Hippocampal formation (tissue), 2 donors: ENCODE measurements at places on chromosomes 16 and 17.

- no peak for DNase-seq
Measured at GRCh38 chr16:51523400-51523799, 372.3 kb upstream of the SALL1 start.

DNA sequence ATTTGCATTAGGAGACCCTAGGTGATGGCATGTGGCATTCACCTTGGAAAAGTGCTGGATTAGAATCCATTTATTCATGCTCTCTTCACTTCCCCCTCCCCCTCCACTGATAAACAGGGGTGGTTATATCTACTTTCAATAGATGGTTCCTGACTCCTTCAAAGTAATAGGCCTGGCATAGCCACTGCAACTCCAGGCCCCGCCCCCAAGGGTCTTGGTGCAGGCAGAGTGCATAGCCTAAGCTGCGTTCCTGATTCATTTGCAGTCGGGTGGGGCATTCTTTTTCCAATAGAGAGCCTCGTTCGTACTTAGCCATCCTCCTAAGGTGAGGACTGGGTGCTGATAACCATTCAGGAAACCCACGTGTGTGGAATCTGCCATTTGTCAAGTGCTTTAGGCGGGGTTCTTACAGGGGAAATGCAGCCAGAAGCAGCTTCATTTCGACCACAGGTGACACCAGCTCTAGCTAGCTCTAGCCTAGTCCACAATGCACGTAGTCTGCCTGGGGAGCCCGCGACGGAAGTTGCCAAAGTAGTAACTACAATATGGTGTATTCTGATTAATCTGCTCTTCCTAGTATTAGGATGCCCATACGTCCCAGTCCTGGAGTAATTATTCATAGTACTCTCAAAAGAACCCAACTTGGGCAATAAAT, 11.1 kb downstream of the UBE2O start:
- no peak for DNase-seq

DNA sequence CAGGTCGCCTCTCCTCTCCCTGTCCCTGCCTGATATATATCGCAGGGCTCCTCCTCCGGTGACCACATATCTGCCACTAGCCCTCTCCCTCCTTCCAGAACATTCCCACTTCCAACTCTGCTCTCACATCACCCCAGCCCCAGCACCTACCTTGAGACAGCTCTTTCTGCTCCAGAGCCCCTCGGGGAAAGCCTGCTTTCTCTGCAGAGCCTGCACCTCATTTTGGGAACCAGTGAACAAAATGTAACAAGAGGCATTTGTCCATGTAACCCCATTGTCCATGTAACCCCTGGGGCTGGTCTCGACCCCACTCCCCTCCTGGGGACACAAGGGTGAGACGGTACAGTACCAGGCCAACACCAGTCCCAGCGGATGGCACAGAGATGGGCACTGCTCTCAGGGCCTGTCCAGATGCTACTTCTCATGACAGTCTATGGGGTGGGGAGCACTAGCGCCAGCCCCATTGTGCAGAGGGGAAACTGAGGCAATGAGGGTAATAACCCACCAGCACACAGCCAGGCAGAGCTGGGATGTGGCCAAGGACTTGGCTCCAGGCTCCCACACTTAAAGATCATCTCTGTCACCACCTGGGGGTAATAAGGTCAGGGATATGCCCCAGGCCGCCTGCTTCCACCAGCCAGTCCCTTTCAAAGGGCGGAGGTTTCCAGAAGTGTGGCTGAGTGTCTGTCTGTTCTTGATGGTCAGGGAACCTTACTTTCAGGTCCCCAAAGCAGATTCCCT, 42.9 kb downstream of the TBC1D16 start:
- DNase-seq: no peak

DNA sequence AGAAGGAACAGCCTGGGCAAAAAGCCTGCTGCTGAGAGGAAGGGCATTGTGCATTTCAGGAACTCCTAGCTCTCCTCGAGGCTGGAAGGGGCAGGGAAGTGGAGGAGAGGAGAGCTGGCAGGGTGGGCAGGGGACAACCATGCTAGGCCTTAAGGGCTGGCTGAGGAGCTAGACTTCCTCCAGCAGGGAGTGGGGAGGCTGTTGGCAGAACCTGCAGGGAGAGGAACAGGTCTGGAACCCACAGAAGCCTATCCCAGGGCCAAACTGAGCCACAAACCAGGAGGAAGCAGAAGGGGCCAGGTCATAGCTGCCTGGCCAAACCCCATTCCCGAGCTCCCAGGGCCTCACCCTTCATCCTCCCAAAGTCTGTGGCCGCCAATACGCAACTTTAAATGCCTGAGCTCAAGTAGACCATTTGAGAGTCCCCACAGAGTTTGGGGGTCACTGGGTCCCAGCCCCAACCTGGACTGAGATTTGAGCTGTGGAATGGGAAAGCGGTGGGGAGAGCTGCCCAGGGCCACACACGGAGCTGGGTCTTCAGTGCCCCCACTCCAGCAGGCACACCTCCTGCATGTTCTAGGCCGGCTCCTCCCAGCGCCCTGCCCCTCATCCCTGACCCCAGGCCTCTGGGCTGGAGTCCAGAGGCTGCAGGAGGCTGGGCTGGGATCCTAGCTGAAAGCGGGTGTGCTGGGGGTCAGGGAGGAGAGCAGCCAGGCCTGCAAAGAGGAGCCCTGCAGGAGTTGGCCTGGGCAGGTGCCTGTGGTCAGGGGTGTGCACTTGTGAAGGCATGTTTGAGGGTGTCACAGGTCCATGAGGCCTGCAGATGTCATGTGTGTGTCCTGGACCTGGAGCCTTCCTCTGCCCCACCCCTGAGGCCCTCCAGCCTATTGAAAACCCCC, 4.5 kb downstream of the CDH5 start:
- no peak for DNase-seq

DNA sequence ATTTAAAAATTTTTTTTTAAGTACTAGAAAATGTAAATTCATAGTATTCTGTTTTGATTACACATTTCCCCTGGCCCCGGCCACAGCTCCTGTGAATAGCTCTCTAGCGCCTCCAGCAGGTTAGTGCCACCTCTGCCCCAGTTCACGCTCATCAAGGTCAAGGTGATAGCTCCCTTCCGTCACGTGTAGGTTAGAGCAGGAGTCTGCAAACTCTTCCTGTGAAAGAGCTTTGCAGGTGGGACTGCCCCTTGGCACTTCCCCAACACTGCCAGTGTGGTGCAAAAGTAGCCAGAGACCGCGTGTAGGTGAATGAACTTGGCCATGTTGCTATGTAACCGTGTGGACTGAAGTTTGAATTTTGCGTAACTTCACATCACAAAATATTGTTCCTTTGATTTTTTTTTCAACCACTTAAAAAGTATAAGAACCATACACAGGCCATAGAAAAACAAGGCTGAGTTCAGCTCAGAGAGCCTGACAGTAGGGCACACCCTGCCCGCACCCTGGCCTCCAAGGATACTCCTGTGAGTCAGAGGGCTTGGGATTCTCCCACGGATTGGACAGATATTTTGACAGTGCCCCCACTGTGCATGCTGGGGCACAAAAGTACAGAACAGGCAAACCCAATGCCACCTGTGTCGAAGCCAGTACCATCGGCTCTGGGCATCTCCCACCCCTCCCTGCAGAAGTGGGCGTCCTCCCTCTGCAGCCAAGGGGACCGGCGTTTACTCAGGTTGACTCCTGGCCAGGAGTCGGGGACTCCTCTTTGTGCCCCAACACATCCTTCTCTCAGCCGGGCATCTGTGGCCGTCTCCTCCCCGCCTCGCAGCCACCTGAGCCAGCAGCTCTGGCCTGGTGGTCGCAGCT, 92.0 kb upstream of the CHMP6 start:
- no peak for DNase-seq

GRCh38 chr17:45060797-45061605, at the start of gene NMT1:
Gene NMT1, plus strand, starts transcription at chr17:45061317. Its CDS starts 13 bp downstream, at chr17:45061330.
- peak; percentile 99 for DNase-seq
